PC-9 (cell line): ENCODE measurements at places on chromosomes 4 and X. TPM values are rescaled to one million over a fixed set of nuclear protein-coding genes. Genes with fewer than 3 reads are reported as not detected.

The RTL9 gene
- total RNA-seq, result 0.79 TPM in 1 of 2 replicates, not detected in the other

The BLTP1 gene
- total RNA-seq, result 44.0 and 48.4 TPM in 2 replicates

The FGF2 gene
- total RNA-seq, result 1.4 and 2.1 TPM in 2 replicates

The SSX2B gene
- 39.6 TPM in 1 of 2 replicates, not detected in the other for total RNA-seq

The CCSER1 gene
- total RNA-seq, result 4.1 and 5.9 TPM in 2 replicates

The UGT8 gene
- 2.7 and 3.7 TPM in 2 replicates for total RNA-seq
